ENCODE measurements at places on chromosomes 2 and 18.

- DNase-seq = no peak
Measured at GRCh38 chr2:177295484-177295883, 31.0 kb upstream of the NFE2L2 start.

- no peak for DNase-seq
Measured at GRCh38 chr2:187915810-187916209, 361.6 kb upstream of the TFPI start.

DNA sequence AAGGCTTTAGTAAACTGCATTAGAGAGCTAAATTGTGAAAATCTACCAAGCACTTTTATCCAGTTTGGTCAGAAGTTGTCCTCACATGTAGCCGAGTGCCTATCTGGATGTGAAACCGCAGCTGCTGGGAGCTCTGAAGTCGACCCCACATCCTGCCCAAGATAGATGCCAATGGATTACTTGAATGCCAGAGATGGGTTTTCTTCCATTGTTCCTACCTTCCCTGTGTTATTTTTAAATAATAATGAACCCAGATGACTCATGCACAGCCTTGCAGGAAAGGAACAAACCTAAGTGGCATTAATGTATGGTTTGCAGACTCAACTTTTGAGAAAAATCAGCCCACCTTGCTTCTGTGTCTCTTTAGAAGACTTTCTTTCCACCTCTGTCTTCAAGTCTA is 408.5 kb downstream of the FBXO15 start:
- no peak for DNase-seq

GRCh38 chr2:226905718-226906117 is 69.9 kb downstream of the RHBDD1 start:
- DNase-seq = no peak

DNA sequence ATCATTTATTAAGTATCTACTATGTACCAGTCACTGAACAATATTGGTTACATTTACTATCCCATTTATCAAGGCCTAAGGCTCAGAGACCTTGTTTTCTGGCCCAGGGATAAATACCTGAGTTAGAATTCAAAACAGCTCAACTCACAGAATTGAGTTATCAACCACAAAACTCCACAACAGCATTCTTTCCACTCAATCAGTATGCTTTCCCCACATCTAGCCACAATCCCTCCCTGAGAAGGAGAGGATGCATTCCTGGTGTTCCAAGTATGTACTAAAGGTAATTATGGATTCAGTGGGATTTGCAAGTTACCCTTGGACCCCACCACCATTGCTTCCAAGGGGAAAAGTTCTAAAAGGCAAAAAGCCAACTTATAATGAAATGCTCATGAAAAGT is 104.2 kb upstream of the PID1 start:
- DNase-seq = no peak

DNA sequence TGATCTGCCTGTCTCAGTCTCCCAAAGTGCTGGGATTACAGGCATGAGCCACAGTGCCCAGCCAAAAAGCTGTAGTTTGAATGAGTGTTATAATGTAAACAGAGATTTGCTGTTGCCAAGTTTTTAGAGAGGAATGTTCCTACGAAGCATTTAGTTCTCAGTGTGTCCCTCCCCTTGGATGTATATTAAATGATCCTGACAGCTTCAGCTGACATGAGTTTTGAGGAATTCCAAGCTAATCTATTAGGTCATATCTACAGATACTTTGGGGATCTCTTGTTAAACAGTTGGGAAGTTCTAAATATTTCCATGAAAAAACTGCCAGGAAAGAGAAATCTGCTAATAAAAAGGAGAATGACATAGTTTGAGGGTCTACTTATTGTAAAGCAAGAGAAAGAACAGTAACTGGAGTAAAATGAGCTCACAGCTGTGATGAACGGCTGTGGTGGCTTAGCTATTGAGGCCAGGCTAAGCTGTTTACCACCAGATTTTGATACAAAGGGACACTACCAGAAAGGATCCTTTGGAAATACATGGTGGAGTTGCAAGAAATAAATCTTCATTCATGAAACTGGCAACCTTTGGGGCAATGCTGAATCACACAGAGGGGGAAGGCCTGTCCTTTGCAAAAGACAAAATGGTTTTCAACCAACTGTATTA is 2.6 kb upstream of the STON1 start:
- DNase-seq = no peak

DNA sequence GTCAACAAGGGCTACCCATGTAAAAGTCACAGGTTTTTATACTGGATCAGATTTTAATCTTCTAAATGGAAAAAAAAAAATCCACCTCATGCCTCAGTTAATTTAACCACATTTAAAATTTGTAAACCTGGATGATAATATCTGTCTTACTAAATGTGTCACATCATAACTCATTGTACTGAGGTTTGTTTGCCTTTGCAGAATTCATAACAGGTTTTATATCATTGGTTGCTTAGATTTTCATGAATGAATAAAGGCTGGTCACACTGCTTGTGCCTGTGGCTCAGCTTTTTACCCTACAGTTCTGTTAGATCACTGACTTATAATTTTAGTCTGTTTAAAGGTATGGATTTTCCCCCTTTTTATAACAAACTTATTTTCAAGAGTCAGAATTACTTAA is 48.9 kb downstream of the PSMD14 start:
- no peak for DNase-seq

GRCh38 chr2:237254369-237254861 is 159.5 kb downstream of the COL6A3 start:
- no peak for DNase-seq

- DNase-seq = no peak
Measured at GRCh38 chr18:32754508-32755263, 18.1 kb downstream of the KLHL14 start.

DNA sequence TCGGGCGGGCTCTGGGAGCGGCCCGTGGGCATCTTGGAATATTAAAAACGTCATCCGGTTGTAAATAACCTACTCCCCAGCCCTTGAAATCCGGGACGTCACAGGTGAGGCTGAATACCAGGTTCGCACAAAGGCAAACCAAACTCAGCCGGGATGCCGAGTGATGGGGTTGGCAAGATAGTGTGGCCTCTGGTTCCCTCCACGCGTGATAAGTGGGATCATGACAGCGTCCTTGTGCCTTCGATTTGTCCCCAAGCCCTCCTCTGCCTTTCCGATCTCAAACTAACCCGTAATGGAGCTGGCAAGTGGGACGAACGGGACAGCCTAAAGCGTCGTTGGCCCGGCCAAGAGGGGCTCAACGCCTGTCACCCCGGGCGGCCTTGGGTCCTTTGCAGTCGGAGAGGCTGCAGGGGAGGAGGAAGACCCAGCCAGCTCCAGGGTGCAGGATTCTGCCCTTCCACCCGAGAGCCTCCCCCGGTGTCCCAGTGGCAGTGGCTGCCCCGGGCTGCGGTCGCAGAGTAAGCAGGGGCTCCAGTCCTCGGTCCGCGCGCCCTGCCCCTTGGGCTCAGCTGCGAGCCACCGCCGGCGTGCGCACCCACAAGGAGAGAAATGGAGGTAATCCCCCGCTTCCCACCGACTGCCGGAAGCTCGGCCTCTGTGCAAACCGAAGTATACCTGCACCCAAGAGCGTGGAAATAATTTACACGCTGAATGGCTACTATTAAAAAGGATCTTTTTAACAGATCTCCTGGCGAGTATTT is 13.4 kb upstream of the PAX3 start:
- DNase-seq = no peak

- no peak for DNase-seq
Measured at GRCh38 chr2:95299961-95300360, 2.8 kb downstream of the KCNIP3 start.

GRCh38 chr2:210022824-210023223 is 20.4 kb downstream of the RPE start:
- DNase-seq = no peak

DNA sequence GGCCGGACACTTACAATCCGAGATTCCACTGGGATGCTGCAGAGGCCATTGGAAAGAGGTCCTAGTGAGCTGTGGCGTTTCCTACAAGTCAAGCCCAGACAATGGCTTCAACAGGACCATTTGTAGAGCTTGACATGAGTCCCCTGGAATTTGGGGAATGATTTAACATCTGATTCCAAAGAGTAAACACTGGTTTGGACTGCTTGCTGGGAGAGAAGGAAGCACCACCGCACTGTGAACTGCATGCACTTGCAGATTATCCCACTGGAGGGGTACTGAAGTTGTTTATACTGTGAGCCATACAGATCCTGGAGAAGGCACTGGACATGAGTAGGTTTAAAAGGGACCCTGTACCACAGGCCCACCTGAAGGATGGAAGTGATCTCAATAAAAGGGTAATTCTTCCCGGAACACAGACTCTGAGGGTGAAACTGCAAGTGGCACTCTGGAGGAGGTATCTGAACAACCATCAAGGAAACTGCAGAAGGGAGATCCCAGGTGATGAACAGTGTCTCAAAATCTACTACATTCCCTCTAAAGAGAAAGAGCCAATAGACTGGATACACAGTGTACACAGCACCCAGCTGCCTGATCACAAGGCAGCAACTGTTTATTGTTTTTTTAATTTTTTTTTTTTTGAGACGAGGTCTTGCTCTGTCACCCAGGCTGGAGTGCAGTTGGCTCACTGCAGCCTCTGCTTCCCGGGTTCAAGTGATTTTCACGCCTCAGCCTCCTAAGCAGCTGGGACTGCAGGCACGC is 4.3 kb upstream of the RAB6C start:
- no peak for DNase-seq

- DNase-seq = no peak
Measured at GRCh38 chr2:140988597-140988996, 1142.2 kb downstream of the LRP1B start.

- DNase-seq = no peak
Measured at GRCh38 chr2:15507061-15507460, 54.1 kb downstream of the NBAS start.

DNA sequence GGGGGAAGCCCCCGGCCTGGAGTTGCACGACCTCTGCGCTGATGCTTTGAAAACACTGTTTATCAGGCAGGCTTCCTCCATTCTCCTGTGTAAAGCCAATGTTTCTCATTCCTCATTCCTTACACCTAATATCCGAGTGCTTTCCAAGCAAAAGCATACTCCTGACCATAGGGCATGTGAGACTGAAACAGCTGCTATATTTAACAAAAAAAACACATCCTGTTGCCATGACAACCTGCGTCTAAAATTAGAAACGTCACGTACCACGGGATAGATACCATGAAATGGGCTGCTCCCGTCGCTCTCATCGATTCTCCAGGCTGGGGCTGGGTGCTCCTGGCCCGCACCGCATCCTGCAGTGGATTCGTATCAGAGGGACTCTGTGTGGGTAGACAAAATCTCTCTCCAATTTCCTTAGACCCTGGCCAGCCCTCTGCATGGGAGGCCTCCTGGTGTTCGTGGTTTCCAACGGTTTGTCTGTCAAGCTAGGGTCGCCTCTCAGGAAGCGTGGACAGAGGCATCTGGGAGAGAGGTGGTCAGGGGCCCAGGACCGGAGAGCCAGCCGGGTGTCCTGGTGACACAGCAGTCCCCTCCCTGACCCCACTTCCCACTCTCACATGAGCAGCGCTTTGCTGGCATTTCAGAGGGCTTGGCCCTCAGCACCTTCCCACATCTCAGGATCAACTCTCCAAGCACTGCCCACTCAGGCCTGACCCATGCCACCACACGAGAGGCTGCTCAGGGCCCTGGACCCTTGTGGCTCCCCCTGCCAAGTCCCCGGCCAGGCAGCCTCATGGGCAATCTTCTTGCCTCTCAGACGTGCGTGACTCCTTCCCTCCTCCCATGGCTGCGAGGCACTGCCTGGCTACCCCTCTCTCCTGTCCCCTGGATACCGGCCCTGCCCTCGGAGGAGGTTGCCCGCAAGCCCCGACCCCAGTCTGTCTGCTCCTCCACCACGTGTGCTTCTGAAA is 268.1 kb downstream of the NDUFA10 start:
- no peak for DNase-seq

DNA sequence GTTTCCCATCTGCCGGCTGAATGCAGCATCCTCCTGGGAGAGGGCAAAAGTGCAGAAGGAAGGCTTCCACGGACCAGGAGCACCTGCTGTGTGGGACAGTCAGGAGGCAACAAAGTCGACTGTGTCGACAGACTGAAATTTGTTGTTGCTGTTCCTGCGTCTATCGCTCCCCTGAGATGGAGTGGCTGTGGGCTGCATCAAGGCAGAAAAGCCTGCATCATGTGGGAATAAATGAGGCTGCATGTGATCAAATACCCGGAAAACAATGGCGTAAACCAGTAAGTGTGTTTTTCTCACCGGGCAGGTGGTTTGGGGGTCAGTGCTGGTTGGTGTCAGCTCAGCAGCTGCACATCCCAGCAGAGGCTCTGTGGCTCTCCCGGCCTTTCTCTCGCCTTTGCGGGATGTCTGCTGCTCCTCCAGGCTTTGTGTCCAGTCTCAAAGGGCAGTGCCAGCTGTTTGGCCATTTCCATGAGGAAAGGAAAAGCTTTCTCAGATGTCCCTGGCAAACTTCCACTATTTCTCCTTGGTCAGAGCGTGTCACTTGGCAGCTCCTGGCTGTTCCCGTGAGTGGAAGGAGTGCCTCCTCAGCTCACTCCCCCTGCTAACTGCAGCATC is 262.4 kb downstream of the NDUFA10 start:
- DNase-seq = no peak

- DNase-seq = no peak
Measured at GRCh38 chr2:208245746-208246145, 9.1 kb downstream of the IDH1 start.

GRCh38 chr2:126413079-126413478 is 242.9 kb upstream of the GYPC start:
- DNase-seq = no peak

- no peak for DNase-seq
Measured at GRCh38 chr2:218745160-218745558, 34.5 kb downstream of the TTLL4 start.

- no peak for DNase-seq
Measured at GRCh38 chr18:27062802-27063201, 122.3 kb downstream of the CHST9 start.

DNA sequence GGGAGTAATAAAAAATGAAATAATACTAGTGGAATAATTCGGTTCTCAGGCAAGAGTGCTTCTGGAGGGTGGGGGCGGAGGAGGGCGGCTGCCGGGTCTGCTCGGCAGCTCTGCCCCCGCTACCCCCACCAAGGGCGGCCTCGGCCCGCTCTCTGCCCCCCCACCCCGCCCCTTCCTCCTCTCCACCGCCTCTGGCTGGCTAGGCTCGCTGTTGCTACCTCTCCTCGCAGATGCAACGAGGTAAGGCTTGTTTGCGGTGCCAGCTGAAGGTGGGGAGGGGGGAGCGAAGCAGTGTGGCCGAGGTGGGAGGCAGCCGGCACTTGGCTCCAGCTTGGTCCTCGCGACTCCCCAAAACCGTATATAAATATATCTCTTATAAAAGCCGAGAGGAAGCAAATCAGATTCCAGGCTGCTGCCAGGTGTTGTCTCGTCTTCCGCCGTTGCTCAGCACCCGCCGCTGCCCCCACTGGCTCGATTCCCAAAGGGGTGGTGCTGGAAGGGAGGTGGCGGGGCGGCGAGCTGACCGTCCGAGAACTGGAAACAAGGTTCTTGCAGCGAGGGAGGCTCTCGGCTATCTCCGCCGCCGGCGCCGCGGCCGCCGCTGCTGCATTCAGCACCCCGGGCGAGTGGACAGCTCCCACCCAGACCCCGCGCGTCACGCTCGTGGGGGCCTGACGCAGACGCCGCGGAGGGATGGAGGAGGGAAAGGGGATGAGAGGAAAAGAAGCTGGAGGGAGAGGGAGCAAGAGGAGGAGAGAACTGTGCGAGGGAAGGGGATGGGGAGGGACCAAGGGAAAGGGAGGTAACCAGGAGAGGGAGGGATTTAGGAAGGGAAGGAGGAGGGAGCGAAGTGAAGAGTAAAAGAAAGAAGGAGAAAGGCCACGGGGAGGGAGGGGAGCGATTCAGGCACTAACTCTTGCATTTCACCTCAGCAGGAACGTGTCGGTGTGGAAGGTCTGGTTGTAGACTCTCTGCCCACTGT is at the start of gene MARCHF4:
MARCHF4 (minus strand) TSS at position 763 of the 982 bp plus-strand sequence. CDS start 2,223 bp downstream, outside the sequence.
- peak; percentile 26 for DNase-seq

- no peak for DNase-seq
Measured at GRCh38 chr2:159984034-159984433, 78.4 kb downstream of the PLA2R1 start.

Data from stimulated activated CD8-positive, alpha-beta memory T cell treated with anti-CD3 and anti-CD28 coated beads, Interleukin-4, amount 100 ng/mL, for 1 hour (primary cell).